ENCODE measurements at places on chromosomes 5 and 9.

DNA sequence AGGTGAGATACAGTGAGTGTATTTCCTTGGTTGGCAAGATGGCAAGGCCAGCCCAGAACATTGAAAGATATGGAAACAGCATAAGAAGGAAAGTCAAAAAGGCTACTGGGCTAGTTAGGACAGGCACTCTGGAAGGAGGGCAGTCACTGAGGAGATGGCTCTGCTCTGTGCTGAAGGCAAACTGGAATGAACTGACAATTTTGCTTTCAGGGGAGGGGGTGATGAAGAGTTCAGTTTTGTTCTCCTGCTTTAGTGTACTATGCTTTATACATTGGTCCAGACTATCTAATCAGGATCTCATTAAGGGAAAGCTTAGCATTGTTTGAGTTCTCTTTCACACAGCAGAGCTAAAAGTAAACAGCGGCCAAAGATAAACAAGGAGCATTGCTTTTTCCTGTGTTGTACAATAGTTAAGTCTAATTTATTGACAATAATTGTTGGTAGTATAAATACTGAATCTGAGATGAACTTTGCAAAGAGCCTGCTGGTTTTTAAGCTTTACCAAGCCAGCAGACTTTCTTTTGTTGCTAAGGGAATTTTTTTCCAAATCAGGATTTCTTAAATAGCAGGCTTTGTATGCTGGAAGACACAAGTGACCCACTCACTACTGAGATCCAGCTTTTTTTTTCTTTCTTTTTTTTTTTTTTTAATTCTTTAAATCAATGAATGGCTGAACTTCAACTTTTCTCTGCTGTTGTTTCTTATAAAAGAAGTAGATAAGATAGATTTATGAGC is 355.5 kb downstream of the ARRDC3 start:
- DNase-seq, result no peak

DNA sequence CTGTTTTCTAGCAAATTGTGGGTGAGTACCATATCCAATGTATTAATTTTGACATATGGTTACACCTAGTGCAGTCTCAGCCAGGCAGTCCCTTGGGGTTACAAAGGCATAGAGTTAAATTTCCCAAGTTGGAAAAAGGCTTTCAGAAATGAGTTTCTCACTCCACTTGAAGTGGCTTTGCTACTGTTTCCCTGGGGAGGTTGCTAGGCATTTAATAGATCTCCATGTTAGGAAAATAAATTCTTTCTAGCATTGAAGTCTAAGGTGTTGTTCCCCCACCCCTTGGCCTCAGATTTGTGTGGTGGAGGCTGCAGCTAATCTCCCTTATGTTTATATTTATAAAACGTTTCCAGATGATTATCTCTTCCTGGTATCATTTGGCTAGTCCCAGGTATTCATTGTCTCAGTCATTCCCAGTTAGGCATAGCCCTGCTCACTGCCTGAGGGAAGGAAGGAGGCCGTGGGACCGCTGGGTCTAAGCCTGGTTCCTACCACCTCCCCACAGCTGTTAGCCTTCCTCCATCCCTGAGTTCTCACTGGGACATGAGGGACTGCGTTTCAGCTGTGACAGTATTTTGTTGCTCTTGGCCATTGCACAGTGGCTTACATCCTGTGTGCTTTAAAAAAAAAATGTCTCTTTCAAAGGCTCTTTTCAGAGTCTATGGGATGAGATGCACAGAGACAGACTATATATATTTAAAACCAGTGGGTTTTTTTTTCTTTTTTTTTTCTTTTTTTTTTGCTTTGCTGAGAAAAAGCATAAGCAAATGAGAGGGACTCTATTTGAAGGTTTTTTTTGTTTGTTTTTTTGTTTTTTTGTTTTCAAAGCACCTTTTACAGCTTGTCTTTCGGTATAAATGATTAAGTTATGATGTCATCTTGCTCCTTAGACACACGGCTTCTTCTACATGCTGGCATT is 121.5 kb downstream of the MAST4 start:
- no peak for DNase-seq

GRCh38 chr5:109454731-109455505 is 45.1 kb upstream of the PJA2 start:
- DNase-seq, result peak; percentile 69

DNA sequence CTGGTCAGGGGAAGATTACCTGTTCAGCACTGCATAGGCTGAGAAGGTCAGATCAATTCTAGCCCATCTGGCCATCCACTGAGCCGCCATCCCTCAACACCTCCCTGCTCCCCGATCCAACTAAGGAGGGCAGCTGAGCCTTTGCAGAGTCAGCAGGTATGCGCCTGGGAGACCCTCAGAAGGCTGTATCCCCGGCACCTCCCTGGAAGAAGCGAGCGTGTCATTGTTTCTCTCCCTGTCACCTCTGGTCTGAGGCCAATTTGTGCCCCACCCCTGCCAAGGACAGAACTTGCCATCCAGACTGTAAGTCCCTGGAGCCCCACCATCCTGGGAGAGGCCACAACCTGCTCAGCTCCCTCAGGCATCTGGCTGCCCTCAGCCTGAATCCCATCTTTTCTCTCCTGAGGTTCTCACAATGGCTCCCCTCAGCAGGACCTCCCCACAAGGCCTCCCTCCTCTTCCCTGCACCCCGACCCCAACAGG is 2.6 kb downstream of the CLTB start:
- DNase-seq, result no peak

DNA sequence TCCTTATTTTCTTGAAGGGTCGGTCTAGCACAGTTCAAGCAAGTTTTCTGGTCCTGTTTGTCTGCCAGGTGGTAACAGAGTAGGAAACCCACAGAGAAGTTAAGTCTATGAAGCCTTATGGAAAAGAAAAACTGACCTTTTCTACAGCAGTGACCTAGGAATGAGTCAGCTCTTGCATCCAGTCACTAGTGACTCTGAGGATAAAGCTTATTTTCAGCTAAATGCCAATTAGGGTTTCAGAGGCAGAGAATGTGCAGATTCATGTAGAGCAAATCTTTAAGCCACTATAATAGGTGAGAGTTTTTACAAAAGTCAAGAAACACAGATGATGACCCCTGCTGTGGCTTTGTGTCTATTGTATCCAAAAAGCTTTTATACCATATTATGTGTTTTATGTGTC is 100.7 kb downstream of the CWC27 start:
- DNase-seq, result peak; percentile 86

GRCh38 chr5:35138232-35138631 is 90.5 kb upstream of the AGXT2 start:
- peak; percentile 94 for DNase-seq

DNA sequence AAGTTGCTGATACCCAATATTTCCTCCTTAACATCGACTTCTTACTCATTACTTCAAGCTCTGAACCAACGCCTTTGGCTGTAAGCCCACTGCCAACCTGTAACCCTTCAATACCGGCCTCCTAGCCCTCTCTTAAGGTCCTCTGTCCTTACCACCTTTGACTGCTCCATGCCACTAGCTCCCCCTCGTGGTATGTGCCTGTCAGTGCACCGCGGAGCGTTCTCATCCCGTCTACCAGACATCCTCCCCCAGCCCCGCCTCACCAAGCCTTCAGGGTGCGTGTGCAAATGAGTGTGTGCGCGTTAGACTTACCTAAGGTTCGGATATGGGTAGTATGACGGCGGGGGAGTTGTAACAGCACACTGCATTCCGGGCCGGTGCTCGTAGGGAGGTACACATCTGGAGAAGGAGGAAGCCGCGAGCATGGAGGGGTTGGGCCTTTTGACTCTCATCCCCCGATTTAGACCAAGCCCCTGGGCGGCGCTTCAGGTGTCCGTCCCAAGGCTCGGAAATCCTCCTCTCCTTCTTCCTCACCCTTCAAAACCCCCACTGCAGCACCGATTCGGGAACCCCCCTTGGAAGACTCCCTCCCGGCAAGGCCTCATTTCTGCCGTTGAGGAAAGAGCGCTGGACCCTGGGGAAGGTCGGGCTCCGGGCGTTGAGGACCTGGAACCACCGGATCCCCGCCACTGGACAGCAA is 2.8 kb upstream of the MYORG start:
- peak; percentile 82 for DNase-seq

- no peak for DNase-seq
Observed at GRCh38 chr5:1007221-1007680, 1.4 kb upstream of the NKD2 start.

DNA sequence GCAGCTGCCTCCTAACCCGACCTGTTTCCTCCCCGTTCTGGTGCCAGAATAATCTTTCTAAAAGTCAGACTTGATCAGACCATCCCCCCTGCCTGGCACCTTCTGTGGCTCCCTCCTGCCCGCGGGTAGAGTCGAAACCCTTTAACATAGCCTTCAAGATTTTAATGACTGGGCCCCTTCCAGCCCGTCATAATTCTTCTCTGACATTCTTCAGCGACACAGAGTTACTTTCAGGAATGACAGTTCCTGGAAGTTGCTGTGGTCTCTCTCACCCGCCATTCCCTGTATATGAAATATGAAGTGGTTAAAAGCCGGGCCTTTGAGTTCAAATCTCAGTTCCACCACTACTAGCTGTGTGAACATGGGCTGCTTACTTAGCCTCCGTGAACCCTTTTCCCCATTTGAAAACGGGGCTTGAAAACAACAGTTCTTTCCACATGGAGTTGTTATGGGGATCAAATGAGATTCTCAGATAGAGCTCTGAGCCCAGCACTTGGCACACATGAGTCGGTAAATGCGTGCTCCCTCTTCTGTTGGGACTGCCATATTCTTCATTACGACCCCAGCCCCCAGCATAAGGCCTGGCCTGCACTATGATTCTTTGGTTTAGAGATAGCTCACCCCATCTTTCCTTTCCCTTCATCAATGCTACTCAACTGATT is 737 bp downstream of the NANS start:
- peak; percentile 21 for DNase-seq

DNA sequence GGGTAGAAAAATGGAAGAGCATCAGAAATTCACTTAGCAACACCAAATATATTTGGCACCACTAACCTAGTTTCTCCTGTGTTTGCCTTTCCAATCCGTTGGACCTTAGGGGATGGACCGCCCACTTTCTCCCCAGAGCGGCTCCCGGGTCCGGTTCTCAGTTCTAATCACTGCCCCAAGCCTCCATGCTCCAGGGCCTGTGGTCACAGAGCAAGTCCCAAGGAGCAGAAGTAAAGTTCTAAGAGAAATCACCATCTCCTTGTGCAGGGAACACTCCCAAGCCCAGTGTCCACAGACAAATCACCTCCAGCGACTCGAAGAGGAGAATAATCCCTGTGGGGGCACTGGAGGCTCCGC is 728 bp upstream of the SLC1A1 start:
- peak; percentile 24 for DNase-seq

DNA sequence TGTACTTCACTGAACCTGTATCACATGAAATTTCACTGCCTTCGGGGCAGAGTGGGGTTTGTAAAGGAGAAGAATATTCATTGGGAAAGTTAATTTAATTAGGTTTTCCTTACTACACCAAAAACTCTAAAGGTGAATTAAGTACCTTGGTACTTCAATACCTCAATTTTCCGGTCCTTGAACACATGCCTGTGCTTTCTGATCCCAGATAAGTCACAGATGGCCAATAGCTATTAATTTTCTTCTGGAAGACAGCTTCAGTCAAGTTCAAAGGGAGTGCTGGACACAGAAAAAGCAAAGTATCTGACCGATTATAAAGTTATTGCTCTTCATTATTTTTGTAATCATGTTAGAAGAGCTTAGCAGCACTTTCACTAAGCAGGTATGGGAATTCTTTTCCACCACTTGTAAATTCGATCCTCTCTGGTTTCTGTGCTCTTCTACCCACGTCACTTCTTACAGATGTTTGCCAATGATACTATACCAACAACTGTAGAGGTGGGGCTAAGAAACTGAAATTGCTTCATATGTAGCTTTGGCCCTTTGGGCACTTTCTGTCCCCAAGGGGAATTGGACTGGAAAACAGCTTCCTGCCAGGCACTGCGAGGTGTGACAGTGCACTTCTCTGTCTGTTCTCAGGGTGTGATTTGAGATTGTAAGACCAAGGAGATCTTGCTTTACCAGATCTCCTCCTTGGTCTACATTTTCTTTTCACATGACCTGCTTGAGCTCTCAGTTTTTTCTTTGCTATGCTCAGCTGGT is 164.0 kb downstream of the CCDC192 start:
- no peak for DNase-seq

- DNase-seq, result peak; percentile 14
Observed at GRCh38 chr9:6681957-6682501, 36.5 kb upstream of the GLDC start.

- DNase-seq, result peak; percentile 68
Observed at GRCh38 chr5:109161914-109162683, 247.7 kb downstream of the PJA2 start.

- peak; percentile 96 for DNase-seq
Observed at GRCh38 chr9:19184144-19184917, 46.2 kb upstream of the DENND4C start.

DNA sequence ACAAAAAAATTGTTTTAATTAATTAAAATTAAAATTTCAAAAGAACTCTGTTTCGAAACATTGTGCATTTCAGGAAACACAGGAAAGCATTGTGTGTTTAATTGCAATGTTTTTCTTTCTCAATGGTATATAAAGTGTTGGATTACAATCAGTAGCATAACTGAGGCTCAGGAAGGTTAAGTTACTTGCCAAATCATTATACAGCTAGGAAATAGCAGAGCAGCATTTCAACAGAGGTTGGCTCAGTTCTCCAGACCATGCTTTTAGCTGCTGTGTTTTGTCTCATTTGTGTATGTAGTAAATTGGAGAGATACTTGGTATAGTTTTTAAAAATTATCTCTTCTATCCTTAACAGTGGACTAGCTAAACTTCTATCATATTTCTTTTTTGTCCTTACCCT is 30.0 kb upstream of the CAMLG start:
- no peak for DNase-seq

DNA sequence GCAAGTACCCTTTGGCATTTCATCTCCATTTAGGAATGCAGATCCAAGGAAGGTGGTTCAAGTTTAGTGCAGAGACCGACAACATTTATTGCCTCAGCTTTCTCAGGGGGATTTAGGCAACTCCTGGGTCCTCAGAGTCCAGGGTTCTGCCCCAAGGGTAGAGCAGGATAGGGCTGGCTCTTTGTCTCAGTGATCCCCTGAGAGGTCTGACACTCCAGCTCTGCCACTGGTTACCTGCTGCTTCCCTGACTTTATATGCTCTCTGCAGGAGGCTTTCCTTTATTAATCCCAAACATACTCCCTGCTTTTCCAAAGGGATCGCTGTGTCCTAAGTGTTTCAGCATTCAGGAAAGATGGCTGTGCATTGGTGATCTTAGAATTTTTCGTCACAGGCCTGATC is 37.2 kb downstream of the TRPC7 start:
- no peak for DNase-seq

DNA sequence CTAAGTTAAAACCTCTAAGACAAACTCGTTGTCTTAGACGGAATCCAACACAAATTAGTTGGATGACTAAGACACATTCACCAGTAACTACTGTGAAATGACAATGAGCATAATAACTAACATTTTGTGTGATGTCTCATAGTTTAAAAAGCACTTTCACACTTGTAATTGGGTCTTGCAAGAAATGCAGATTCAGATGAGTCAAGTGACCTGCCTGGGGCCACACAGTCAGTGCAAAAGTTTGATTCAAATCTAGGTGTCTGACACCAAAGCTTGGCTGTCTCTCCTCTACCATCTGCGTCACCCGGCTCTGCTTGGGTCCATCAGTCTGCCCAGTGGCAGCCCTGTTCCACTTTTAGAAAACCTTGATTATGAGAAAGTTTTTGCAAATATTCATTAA is 143.7 kb downstream of the TTLL11 start:
- no peak for DNase-seq

Data from fibroblast of mammary gland (primary cell).